Left lung (tissue), 14 donors: ENCODE measurements at places on chromosomes 2 and 18. TPM values are rescaled to one million over a fixed set of nuclear protein-coding genes. Genes with fewer than 3 reads are reported as not detected.

- DNase-seq, result no peak
- no peaks in the 10 kb centered on the region for H3K4me1 ChIP-seq
- no peak overlapping the region for H3K4me3 ChIP-seq
- no peak overlapping the region for H3K27ac ChIP-seq
- H3K27me3 ChIP-seq, result no peaks in the 10 kb centered on the region
These were observed 65.4 kb downstream of the RIF1 start for GRCh38 chr2:151475071-151475470.

Gene HTRA2
- polyA plus RNA-seq, result 35.9 TPM

- H3K36me3 ChIP-seq, result no peaks in the 10 kb centered on the region
- H3K4me1 ChIP-seq, result no peaks in the 10 kb centered on the region
- peak; percentile 50 for DNase-seq
- H3K4me3 ChIP-seq, result no peak overlapping the region
These were observed 190.5 kb downstream of the RND3 start for GRCh38 chr2:150296770-150297546.

GRCh38 chr18:57687970-57688369, 66.3 kb upstream of the NARS1 start:
- no peaks in the 10 kb centered on the region for H3K27me3 ChIP-seq
- no peaks in the 10 kb centered on the region for H3K4me1 ChIP-seq
- H3K4me3 ChIP-seq, result no peak overlapping the region
- no peaks in the 10 kb centered on the region for H3K36me3 ChIP-seq
- no peak overlapping the region for H3K27ac ChIP-seq

DNA sequence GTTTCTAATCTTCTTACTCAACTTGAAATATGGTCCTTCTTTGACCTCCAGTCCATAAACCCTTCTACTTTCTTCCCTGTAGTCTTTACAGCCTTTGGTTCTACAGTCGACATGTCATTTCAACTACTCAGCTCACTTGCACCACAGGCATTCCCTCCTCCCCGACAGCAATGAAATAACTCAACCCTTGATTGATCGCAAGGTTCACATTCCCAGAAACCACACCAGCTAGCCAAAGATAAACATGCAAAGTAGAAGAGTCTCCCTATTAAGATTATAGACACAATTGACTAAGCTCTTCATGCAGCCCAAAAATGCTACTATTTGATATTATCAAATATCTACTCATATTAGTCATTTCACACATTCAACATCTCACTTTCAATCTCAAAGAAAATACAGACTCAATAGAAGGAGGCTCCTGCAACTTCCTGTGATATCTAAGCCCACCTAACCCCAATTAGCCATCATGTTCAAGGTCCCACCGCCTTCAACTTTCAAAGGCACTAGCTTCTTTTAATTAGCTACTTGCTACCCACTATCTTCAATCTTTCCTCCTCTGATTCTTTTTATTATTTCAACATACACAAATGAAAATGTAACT, 50.8 kb downstream of the RTTN start:
- DNase-seq, result no peak
- H3K27me3 ChIP-seq, result no peaks in the 10 kb centered on the region
- H3K27ac ChIP-seq, result no peak overlapping the region
- H3K4me1 ChIP-seq, result no peaks in the 10 kb centered on the region
- no peak overlapping the region for H3K4me3 ChIP-seq

GRCh38 chr2:96116424-96116878, at the start of gene ADRA2B:
TSS of gene ADRA2B (minus strand) at chr2:96116571. CDS start at chr2:96116149, 422 bp downstream.
- peaks cover 15% of the 10 kb centered on the region for H3K4me1 ChIP-seq
- H3K27ac ChIP-seq, result no peak within 1 kb of the TSS
- no peaks in the 10 kb centered on the region for H3K36me3 ChIP-seq
- peaks cover 74% of the 10 kb centered on the region for H3K27me3 ChIP-seq

- H3K27me3 ChIP-seq, result no peaks in the 10 kb centered on the region
- no peak for DNase-seq
- H3K27ac ChIP-seq, result peak overlapping the region; percentile 43
- H3K4me1 ChIP-seq, result peaks cover 13% of the 10 kb centered on the region
- no peak overlapping the region for H3K4me3 ChIP-seq
These were observed 28.8 kb upstream of the SLC40A1 start for GRCh38 chr2:189609423-189609816.
